Stimulated activated CD8-positive, alpha-beta memory T cell treated with anti-CD3 and anti-CD28 coated beads, Interleukin-4, amount 100 ng/mL, for 24 hours (primary cell): ENCODE measurements at places on chromosomes 2 and 18.

DNA sequence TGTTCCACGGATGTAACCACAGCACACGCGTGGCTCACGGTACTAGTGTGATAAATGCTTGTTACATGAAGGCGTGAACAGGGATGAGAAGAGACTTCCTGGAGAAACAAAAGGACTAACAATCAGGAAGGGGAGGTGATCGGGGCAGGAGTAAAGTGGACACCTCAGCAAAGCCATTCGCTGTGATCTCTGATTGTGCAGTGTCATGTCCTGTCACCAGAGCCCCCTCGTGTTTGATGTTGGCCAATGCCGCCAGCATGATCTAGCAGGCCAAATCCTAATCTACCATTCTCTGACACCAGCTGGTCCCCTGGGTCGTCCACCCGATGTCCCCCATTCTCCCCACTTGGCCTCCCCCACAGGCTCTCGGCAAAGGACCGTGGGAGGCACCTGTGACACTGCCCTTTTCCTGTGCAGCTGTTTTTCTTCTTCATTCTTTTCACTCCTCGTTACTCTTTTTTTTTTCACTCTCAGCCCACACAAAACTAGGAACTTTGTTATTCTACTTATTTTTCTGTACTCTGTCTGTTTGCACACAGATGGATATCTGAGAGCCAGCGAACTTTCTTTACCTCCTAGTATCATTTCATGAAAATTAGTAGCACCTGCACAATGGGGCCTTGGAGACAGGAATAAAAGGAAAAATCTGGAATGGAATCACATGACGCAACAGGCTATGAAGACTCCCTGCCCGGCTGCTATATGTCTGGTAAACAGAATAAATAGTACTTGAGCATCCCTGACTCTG is 146.8 kb downstream of the TGIF1 start:
- peak; percentile 31 for DNase-seq

GRCh38 chr2:126200538-126200937 is 455.4 kb upstream of the GYPC start:
- no peak for DNase-seq

DNA sequence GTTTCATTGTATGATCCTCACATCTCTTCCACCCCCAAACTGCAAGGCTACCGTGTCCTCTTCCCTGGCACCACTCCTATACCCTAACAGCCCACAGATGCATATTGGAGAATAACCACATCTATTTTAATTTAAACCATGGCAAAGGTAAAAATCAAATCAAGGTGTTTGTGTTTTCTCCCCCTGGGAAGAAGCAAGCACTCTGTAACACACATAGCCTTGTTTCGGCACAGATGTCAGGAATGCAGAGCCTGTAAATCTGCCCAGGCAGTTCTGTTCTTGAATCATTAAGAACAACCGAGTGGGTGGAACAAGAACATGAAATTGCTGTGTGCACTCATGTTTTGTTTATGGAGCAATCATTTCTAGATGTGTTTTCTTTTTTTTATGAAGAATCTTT is 6.8 kb upstream of the COX7A2L start:
- no peak for DNase-seq

DNA sequence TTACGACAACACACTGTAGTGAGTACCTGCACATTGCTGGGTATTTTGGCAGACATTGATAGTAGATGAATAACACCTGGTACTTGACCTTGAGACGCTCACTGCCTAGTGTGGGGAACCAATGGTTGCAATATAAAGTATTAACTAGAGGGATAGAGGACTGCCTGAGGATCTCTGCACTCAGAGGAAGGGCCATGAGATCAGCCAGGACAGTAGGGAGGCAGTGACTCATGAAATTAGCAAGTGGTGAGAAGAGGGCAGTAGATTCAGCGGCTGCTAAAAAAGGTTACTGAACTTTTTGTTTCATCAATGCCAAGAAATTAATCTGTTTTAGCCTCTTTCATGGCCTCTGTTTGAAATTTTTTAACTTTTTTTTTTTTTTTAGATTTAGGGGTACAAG is 250.8 kb upstream of the TCF4 start:
- DNase-seq: no peak

DNA sequence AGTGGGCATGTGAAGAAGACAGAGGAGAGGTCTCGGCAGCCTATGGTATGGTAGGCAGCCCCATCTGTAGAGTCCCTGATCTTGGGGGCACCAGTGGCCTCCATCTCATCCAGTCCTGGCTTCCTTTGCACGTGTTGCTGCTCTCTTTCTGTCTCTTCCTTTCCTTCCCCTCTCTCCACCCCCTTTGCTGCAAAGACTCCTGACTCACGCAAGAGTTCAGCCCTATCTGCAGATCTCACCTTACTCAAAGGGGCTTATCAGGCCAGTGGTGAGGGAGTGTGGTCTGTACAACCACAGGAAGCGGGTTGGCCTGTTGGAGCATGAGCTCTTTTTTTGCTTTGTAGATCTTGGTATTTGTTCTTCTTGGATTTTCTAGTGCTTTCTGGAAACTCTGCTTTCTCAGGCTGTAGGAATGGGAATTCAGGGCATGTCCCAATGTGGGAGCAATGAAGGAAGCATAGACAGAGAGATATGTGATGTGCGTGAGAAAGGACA is 14.6 kb upstream of the NT5DC4 start:
- DNase-seq: peak; percentile 26
